H7 (cell line): ENCODE measurements at places on chromosomes 5 and 9.

DNA sequence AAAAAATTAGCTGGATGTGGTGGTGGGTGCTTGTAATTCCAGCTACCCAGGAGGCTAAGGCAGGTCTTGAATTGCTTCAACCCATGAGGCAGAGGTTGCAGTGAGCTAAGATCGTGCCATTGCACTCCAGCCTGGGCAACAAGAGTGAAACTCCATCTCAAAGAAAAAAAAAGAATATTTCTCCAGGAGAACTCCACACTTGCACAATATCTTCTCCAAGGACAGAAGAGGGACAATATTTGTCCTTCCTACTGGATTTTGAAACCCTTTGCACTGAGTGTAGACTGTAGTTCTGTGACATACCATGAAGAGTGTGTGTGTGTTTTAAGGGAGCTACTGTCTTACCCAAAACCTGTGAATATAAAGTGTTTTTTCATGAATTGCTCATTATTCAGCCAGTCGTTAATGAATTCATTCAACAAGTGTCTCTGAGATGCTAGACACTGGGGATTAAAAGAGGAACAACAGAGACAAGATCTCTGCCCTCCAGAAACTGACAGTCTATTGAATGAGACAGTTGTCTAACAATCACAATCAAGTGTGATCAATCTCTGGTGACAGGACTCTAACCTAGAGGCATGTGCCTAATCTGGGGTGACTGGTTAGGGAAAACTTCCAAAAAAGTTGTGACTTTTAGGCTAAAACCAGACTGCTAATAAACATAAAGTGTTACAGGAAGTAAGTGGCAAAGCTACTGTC, 9.8 kb upstream of the UBE2D2 start:
- no peak for DNase-seq

DNA sequence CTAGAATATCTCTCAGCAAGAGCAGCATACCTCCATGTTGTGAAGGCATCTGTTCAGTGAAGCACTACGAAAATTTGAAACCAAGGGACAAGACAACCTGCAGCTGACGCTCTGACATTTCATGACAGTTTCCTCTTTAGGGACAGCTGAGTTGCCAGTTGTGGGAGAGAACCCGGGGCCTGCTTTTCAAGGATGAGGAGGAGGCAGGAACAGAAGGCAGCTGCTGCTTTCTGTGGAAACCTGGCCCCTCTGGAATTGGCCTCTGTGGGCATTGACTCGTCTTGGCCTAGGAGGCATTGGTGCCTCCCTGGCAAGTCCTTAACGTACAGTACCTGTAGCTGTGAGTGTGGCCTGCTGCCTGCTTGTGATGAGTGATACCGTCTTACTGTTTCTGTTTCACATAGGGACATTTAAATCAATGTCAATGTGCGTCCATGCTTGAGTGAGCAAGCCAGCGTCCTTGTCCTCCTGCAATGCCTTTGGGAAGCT, 21.6 kb downstream of the SLC46A2 start:
- DNase-seq, result no peak

- peak; percentile 33 for DNase-seq
Observed at GRCh38 chr9:79477955-79478771, 93.6 kb upstream of the TLE4 start.

GRCh38 chr5:41290810-41291209, 77.5 kb upstream of the C6 start:
- DNase-seq, result no peak

GRCh38 chr5:32232441-32233219, 58.5 kb upstream of the GOLPH3 start:
- peak; percentile 69 for DNase-seq

GRCh38 chr9:111106202-111106601, 67.9 kb upstream of the LPAR1 start:
- DNase-seq, result no peak

DNA sequence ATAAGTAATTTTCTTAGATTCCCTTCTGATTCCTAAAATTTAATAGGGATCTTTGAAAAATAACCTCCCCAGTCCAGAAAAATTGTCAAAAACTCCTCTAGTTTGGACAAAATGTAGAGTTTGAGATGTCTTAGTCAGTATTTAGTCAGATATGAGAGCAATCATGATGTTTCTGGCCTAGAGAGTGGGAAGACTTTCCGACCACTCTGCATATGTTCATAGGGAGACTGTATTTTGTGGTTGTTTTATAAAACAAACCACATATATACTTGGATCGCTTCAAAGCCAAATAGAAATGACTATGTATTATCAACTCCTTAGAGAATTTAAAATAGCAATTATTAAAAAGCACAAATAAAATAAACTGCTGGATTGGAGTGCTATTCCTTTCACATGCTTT, 15.8 kb downstream of the ZFAND5 start:
- no peak for DNase-seq

- DNase-seq, result no peak
Observed at GRCh38 chr5:89255845-89256463, 373.0 kb upstream of the MEF2C start.

DNA sequence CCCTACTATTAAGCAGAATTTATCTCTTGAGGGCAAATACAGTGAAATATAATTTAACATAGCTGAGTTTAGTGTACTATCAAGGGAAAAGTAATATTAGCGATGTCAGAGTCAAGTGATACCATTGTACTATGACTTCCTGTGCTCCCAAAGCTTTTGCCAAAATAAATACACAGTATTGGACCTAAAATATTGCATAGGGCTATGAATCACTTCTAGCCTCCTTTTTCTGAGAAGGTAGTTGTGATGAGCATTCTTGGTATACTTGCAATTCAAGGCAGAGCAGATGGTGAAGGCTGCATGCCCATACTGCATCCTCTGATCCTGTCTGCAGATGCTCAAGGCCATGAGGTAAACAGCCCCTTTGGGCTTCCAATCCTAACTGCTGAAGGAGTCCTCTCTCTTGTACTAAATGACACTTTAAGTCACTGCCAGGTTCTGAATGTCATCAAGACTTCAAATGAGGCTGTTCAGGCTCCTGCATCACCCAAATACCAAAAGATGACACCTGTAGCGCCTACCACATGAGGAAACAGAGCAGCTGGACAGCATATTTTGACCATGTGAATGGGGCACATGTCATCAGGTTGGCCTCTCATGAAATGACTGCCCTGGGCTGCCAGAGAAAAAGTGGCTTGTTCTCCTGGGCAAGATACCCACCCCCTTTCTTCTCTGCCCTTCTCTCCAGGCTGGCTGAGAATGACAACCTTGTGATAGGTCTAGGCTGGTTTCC, 29.7 kb upstream of the PPP2CA start:
- no peak for DNase-seq
